Upper lobe of left lung (tissue), 6 donors: ENCODE measurements at places on chromosomes 7 and 10. TPM values are rescaled to one million over a fixed set of nuclear protein-coding genes. Genes with fewer than 3 reads are reported as not detected.

DNA sequence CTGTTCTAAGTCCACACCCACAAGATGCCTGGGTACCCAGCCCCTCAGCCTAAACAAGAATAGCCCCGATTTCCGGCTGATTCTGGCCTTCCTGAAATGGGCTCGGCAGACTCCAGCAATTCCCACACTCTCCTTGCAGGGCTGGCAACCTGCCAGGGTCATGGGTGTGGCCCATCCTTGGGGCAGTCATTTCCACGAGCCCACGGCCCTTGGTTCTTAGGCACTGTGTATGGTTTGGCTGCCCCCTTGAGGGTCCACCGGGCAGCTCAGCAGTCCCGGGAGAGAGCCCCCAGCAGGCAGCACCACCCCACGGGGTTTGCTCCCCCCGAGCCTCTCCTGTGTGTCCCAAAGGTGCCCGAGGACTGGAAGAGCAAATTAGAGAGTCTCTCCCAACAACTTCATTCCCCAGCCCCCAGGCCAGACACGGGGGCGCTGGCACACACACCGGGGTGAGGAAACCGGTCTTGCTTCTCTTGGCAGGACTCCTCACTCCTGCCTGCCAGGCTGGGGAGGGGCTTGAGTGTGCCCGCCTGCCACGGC is 142.2 kb downstream of the EMX2 start:
- DNase-seq: peak; percentile 39

GRCh38 chr7:1927937-1928644 is 258.0 kb downstream of the ELFN1 start:
- no peak for DNase-seq

GRCh38 chr10:92990615-92991014 is 70.0 kb upstream of the CYP26C1 start:
- DNase-seq: no peak

GRCh38 chr7:50956522-50957155 is 173.9 kb upstream of the GRB10 start:
- no peak for DNase-seq

GRCh38 chr7:55172881-55173609 is 154.2 kb downstream of the EGFR start:
- DNase-seq: peak; percentile 58

- DNase-seq: no peak
Observed at GRCh38 chr7:94620703-94621118, 35.2 kb downstream of the SGCE start.

DNA sequence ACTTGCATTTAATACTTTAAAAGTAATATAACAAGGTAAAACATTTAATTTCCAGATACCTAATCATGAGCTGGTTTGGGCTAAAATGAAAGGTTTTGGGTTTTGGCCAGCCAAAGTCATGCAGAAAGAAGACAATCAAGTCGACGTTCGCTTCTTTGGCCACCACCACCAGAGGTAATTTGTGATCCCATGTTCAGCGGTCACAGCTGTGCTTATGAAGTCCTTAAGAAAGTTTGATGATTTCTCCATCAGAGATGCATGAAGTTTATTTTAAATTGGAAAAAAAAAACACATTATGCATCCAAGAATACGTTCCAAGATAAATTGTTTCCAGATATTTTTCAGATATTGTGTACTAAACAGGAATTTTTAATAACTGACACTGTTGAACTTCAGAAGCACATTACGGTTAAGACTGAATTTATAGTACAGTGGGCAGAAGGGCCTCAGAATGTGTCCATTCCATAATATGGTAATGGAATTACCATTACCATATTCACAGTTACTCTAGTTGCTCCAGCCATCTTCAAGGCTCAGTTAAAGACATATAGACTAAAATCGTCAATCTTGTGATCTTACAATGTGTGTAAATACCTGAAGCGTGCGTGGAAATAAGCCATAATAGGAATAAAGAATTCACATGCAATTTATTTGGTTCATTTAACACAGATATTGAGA is 106.8 kb downstream of the ZMYND11 start:
- DNase-seq: no peak

GRCh38 chr7:154638286-154638685 is 364.6 kb downstream of the PAXIP1 start:
- no peak for DNase-seq

DNA sequence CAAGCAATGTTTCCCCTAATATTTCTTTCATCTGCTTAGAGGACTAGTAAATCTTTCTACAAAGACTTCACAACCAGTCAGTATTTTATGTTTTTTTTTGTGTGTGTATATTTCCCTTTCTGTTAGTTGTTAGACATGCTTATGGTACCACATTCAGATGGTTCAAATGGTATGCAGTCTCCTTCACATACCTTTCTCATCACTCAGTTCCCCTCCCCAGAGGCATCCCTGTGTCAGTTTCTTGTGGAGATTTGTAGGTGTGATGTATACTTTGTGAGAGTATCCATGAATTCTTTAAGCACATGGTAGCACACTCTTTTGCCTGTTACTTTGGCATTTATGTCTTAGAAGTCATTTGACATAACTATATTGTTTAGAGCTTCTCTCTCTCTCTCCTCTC is 4.4 kb downstream of the ZNF485 start:
- DNase-seq: no peak

DNA sequence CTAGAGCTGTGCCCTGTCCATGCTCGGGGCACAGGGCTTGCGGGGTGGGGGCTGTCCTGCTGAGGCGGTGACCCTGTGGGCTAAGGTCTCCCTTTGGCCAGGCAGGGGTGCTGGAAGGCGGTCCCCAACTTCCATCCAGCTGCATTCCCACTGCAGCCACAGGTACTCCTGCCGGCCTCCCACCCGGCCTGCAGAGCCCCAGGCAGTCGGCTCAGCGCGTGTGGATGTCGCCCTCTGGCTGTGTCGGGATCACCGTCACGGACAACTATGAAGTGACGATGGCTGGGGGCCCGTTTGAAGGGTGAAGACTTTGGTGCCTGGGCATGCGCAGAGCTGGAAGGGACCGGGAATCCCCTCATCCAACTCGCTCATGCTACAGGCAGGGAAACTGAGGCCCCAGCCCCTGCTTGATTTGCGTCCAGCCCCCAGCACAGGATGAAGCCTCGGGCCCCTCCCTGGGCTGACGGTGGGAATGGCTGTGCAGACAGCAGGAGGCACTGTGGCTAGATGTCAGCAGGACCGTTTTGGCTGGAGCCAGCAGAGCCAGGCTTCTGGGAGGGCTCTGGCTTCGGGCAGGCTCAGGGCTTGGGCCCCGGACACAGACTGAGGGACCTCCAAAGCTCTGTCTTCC is 2.3 kb upstream of the TMEM184A start:
- peak; percentile 68 for DNase-seq

DNA sequence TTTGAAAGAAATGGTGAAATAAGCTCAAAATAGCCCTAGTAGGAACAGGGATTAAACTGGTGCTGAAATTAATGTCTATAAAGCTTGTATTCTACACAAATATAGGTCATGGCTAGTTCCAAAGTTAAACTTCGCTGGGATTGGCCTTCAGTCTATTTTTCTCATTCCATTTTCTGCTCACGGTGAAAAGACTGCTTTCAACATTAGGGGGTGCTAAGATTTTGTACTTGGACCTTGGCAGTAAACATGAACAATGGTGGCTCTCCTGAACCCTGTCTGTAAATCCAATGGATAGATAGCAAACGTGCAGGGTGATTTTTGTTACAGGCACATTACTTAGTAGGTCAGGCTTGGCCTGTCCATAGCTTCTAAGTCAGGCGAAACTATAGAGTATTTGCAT is 36.0 kb upstream of the RSU1 start:
- DNase-seq: no peak

SCIN gene
- total RNA-seq: 14.7 TPM

GLRX3 gene
- total RNA-seq: 47.4 TPM

POLR2J2 gene
- total RNA-seq: 3.9 TPM

CTTNBP2 gene
- total RNA-seq: 6.3 TPM

CEP41 gene
- total RNA-seq: 9.1 TPM

ANKRD2 gene
- 0.83 TPM for total RNA-seq

SFRP5 gene
- total RNA-seq: 3.2 TPM

HYAL4 gene
- not detected for total RNA-seq

EPO gene
- total RNA-seq: not detected

FOXP2 gene
- total RNA-seq: 5.1 TPM
